ENCODE measurements at places on chromosomes 1 and 21.

GRCh38 chr1:112706505-112707220 is at the start of gene RHOC:
TSS of gene RHOC (minus strand) at chr1:112707127. CDS start at chr1:112703799, 3,328 bp downstream.
- DNase-seq, result peak; percentile 24

DNA sequence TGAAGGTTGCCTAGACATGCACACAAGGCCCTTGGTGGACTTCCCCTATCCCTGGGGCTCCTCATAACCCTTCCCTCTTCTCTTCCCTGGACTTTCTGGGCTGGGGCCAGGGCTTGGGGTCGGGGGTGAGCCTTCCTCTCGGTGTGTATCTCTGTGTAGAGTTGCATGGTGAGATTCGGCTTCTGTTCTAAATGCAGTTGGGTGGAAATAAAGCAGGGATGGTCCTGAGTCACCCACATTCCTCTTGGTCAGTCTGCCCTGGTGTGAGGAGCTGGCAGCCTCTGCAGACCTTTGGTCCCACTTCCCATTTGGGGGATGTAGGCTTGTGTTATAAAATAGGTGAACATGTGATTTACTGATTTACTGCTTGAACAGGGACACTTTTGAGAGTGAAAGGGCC is 38.0 kb downstream of the ADARB1 start:
- no peak for DNase-seq

DNA sequence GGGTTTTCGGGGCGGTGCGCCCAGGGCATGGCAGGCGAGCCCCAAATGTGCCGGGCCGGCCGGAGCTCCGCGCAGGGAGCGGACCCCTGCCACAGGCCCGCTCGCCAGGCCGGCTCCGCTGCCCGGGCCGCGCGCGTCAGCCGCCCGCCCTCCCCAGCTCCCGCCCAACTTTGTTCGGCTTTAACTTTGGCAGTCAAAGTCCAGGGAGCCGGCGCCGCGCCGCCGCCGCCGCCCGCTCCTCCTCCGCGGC is 488 bp downstream of the SLC35D1 start:
- peak; percentile 33 for DNase-seq

DNA sequence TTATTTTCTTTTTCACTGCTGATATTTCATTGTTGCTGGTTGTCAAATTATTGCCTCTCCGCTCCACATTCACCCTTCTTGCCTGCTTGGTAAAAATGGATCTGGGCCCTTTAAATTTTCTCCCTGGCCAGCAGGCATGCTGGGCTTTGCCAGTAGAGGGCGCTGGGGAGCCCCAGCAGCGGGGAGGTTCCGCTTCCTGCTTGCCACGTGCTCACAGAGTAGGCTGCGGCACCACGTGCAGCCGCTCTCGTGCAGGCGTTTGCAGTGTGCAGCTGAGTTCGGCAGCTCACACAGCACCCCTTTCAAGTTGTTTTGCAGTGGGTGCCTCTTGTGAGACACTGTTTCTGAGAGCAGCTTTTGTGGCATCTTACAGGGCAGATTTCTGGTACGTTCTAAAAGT is at the start of gene ACTL8:
TSS of gene ACTL8 (plus strand) at position 214 of the 400 bp plus-strand sequence. CDS start 67,676 bp downstream, outside the sequence.
- DNase-seq, result no peak

DNA sequence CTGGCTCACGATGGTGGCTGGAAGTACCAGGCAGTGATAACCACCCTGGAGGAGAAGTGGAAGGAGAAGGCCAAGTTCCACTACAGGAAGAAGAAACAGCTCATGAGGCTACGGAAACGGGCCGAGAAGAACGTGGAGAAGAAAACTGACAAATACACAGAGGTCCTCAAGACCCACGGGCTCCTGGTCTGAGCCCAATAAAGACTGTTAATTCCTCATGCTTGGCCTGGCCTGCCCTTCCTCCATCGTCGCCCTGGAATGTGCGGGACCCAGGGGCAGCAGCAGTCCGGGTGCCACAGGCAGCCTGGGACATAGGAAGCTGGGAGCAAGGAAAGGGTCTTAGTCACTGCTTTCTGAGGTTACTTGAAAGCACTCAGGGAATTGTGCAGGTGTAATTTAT is 10.8 kb downstream of the IL24 start:
- no peak for DNase-seq

DNA sequence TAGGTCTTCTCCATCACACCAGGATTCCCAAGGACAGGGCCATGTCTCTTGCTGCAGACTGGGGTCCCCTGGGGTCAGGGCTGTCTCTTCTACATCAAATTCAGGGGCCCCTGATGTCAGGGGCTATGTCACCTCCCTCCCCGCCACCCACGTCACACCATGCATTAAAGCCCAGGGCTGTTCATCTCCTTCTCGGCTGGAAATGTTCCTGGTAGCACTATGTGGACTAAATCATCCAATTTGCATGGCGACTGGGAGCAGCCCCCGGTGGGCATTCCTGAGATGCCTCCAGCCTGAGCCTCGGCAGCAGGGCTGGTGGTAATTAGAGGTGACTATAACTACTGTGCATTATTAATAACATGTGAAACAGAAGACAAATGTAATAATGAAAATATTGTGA is 151.7 kb upstream of the HMGB4 start:
- no peak for DNase-seq

DNA sequence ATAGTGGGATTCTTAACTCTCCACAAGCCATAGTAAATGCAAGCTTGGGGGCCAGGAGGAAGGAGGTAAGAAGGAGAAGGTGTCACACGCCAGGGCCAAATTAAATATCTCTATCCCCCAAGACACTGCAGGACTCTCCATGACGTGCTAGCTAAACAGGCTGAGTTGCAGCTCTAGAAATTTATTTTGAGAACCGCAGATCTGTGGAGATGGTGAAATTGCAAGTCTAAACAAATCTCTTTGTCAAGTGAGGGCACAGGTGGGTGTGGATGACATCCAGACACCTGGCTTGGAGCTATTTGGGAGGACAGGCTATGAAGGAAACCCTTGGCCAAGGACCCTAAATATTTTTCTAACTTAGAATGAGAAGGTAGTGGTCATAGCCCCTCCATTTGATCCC is 39.5 kb upstream of the USP1 start:
- DNase-seq, result no peak

DNA sequence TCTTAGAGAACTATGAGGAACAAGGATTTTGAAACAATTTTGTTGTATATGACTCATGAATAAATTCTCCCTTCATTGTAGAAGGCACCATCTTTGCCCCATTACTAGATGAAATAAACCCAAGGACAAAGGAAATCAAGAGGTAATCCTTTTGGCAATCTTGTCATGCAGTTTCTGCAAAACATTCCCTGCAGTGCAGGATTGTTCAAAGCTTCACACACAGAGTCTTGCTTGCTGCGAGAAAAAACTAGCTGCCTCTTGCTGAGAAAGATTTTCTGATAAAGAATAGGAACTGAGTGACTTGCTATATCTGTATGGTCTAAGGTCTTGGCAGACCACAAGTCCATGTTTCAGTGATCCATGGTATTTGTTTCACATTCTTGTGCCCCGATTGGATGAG is 657.4 kb upstream of the ADGRL4 start:
- peak; percentile 0 for DNase-seq

DNA sequence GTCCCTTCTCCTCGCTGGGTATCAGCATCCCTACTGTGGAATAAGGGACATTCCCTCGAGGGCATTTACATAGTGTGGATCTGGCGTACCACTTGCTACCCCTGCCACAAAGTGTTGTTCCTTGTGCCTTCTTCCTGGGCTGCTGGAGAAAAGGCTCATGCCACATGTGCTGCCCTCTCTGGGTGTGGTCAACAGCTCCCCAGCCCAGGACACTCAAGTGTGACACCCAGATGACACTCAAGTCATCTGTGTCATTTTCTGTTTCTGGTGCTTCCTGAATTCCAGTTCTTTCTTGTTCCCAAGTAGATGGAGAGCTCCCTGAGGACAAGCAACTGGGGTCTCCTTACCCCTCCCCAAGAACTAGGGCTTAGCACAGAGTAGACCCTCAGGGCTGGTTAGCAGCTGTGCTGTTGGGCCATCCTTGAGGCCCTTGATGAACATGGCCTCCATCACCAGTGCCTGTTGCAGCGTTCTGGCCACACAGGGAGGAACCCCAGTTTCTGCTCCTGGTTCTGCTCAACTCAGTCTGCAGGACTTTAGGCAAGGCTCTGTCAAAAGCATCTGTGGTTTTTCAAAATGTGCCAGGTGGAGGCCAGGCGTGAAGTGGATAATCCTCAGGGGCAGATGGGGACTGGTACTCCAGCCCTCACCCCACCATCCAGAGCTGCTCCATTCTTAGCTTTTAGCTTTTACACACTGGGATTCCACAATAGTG is 49.0 kb upstream of the CLIC4 start:
- no peak for DNase-seq

DNA sequence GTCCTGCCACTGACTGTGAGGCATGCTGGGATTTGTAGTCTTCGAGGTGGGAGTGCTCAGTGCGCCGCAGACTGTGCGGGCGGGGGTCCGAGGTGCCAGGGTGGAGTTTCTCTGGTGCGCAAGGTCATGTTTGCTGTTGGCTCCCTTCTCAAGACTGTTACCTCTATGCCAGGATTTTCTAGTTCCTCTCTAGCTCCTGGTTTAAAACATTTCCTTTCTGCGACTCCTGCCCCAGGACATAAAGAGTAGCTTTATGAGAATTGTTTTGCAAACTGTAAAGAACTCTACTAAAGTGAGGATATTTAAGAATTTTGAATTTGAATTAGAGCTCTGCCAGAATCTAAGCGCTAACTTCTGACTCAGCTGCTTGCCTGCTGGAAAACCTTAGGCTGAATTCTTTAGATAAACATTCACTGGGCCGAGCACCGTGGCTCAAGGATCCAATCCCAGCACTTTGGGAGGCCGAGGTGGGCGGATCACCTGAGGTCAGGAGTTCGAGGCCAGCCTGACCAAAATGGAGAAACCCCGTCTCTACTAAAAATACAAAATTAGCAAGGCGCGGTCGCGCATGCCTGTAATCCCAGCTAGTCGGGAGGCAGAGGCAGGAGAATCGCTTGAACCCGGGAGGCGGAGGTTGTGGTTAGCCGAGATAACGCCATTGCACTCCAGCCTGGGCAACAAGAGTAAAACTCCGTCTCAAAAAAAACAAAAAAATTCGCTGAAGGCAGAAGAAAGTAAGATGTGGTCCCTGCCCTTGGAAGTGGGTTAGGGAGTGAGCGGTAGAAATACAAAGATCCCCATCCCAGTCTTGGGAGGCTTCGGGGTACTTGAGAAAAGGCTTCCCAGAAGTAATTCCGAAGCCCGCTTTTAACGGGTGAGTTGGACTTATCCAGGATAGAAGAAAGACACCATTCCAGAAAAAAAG is 992 bp upstream of the USP48 start:
- peak; percentile 93 for DNase-seq

- DNase-seq, result no peak
Observed at GRCh38 chr21:45093035-45093532, 18.7 kb downstream of the ADARB1 start.

- no peak for DNase-seq
Observed at GRCh38 chr1:239262538-239262937, 123.8 kb upstream of the CHRM3 start.

- DNase-seq, result no peak
Observed at GRCh38 chr1:99573431-99574217, 72.3 kb upstream of the PALMD start.

DNA sequence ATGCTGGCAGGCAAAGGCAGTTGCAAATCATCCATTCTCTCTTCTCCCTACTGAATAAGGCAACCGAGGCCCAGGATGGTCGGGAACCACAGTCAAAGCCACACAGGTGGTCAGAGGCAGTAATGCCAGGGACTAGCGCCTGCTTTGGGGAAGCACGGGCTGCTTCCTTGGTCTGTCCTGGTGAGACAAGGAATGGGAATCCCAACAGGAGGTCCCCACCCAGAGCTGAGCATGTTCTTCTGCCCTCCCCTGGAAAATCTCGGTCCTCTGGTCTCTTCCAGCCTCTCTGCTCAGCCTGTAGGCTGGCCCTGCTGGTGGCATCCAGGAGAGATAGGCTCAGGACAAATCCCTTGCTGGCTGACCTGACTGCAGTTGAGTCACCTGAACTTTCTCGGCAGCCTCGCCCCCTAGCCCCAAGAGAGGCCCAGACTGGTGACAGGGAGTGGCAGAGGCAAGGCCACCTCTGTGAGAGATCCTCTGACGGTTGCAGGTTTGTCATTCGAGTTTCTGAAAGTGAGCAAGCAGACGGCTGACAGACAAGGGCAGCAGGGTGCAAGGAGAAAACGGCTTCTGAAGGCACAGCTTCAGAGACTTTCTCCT is 5.8 kb downstream of the OLIG1 start:
- no peak for DNase-seq

GRCh38 chr1:53281133-53281532 is 42.8 kb upstream of the MAGOH start:
- no peak for DNase-seq

- peak; percentile 1 for DNase-seq
Observed at GRCh38 chr1:76759950-76760349, 107.3 kb upstream of the ST6GALNAC5 start.

DNA sequence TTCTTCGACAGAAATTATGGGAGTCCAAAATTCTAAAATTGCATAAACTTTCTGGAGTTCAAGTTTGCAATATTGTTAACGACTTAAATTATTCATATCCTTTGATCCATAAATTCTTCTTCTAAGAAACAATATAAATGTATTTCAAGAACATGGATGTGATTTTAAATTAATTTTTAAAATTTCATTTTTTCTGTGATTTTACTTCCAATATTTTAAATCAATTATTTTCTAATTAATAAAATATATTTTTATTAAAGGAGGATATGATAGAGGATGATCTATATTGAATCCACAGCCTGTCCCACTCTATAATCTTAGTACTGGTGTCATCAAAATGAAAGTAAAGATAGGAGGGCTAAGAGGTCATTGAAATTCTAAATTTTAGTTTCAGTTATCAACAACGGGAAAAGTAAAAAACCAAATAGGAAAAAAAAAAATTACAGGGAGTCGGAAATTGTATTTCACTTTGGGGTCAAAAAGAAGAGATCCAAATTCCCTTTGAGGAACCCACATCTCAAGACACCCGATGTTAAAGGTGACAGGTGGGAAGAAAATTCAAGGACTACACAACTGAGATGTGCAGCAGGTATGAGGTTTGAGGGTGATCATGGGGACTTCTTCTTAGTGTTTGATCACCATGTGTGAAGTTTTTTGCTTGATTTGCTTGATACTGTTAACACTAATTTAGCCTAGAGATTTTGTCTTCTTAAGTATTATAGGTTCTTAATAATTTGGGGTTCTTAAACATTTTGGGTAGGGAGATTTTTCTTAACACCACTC is 154.8 kb upstream of the RGS18 start:
- no peak for DNase-seq

GRCh38 chr1:54001591-54001990 is 16.4 kb downstream of the LDLRAD1 start:
- no peak for DNase-seq

Data from brain microvascular endothelial cell (primary cell).